Activated naive CD4-positive, alpha-beta T cell treated with anti-CD3 and anti-CD28 coated beads for 36 hours (primary cell): ENCODE measurements at places on chromosomes 3 and 15. TPM values are rescaled to one million over a fixed set of nuclear protein-coding genes. Genes with fewer than 3 reads are reported as not detected.

- no peaks in the 10 kb centered on the region for H3K36me3 ChIP-seq
- no peak for DNase-seq
- no peak overlapping the region for H3K4me3 ChIP-seq
- no peak overlapping the region for H3K27ac ChIP-seq
- no peaks in the 10 kb centered on the region for H3K4me1 ChIP-seq
- H3K27me3 ChIP-seq, result no peaks in the 10 kb centered on the region
These were observed 36.9 kb upstream of the LACTB start for GRCh38 chr15:63084806-63085205.

DNA sequence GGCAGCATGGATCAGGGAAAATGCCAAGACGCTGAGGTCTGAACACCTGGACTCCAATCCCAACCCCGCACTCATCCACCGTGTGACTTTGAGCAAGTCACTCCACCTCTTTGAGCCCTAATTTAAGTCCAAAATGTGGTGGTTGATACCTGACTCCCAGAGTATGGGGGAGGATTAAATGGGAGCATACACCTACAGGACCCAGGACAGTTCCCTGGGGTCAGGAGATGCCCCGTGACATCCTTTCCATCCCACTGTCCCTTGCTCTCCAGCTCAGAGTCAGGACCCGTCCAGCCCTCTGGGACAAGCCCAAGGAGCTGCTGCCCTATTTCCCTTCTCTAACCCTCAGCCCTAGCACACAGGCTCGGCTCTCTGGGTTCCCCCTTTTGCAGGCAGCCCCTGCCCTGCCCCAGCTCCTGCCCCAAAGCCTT, 276.4 kb downstream of the XXYLT1 start:
- no peaks in the 10 kb centered on the region for H3K4me1 ChIP-seq
- H3K27ac ChIP-seq, result no peak overlapping the region
- no peaks in the 10 kb centered on the region for H3K27me3 ChIP-seq
- DNase-seq, result no peak

DNA sequence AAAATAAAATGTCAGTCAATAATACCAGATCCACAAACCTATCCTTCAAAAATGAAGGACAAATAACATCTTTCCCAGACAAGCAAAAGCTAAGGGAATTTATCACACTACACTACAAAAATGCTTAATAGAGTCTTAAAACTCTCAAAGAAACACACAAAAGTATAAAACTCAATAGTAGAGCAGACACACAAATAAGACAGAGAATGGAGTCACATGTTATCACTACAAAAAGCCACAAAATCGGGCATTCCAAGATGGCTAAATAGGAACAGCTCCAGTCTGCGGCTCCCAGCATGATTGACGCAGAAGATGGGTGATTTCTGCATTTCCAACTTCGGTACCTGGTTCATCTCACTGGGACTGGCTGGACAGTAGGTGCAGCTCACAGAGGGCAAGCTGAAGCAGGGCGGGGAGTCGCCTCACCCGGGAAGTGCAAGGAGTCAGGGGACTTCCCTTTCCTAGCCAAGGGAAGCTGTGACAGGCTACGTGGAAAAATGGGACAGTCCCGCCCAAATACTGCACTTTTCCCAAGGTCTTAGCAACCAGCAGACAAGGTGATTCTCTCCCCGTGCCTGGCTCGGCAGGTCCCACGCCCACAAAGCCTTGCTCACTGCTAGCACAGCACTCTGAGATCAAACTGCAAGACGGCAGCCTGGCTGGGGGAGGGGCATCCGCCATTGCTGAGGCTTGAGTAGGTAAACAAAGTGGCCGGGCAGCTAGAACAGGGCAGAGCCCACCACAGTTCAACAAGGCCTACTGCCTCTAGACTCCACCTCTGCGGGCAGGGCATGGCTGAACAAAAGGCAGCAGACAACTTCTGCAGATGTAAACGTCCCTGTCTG, 46.3 kb downstream of the SENP7 start:
- peaks cover 13% of the 10 kb centered on the region for H3K36me3 ChIP-seq
- H3K4me1 ChIP-seq, result peaks cover 57% of the 10 kb centered on the region
- H3K4me3 ChIP-seq, result peak overlapping the region; percentile 71
- H3K27me3 ChIP-seq, result no peaks in the 10 kb centered on the region
- peak overlapping the region; percentile 88 for H3K27ac ChIP-seq

GRCh38 chr3:102810937-102811336, 376.1 kb downstream of the ZPLD1 start:
- no peaks in the 10 kb centered on the region for H3K27me3 ChIP-seq
- H3K27ac ChIP-seq, result no peak overlapping the region
- no peak overlapping the region for H3K4me3 ChIP-seq
- no peak for DNase-seq
- H3K4me1 ChIP-seq, result no peaks in the 10 kb centered on the region
- no peaks in the 10 kb centered on the region for H3K36me3 ChIP-seq

DNA sequence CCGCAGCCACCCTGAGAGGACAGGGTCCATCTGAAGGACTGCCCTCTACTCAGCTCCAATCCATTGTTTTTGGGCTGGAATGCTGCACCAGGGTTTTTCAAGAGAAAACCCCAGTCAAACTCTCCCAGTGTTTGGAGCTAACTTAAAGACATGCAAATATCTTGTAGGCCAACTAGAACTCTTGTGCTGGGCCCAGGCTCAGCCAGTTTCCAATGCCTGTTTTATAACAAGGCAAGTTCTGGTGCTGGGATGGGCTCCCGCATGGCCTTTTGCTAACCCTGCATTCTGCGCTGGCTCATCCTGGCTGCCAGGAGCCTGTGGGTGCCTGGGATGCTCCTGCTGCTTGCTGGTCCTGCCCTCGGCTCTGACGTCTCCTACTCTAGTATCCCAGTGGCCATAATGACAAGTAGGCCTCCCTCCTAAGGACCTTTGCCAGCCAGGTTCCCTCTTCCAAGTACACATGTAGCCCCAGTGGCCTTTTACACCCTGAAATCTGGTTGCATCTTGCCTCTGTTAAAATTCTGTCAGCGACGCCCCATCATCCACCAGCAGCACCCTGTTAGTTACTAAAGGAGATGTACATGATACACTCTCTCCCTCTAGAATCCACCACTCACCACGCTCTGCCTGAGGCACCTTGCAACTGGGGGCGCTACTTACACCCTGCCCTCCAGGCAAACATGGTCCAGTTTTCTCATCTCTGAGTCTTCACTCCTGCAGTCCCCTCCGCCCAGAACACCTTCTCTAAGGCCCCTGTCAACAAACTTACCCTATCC, 30.5 kb upstream of the RAB6B start:
- no peaks in the 10 kb centered on the region for H3K36me3 ChIP-seq
- H3K4me1 ChIP-seq, result peaks cover 6% of the 10 kb centered on the region
- no peak for DNase-seq
- H3K27me3 ChIP-seq, result peaks cover 2% of the 10 kb centered on the region

- H3K4me1 ChIP-seq, result no peaks in the 10 kb centered on the region
- H3K4me3 ChIP-seq, result no peak overlapping the region
- no peak for DNase-seq
These were observed 9.4 kb downstream of the NMNAT3 start for GRCh38 chr3:139668332-139668731.

GRCh38 chr3:129120254-129121004, 1.2 kb downstream of the RAB43 start:
- H3K27ac ChIP-seq, result peak overlapping the region; percentile 99
- H3K27me3 ChIP-seq, result no peaks in the 10 kb centered on the region
- peaks cover 46% of the 10 kb centered on the region for H3K4me1 ChIP-seq
- DNase-seq, result peak; percentile 98
- peak overlapping the region; percentile 94 for H3K4me3 ChIP-seq

- peak overlapping the region; percentile 72 for H3K27ac ChIP-seq
- peak overlapping the region; percentile 17 for H3K4me3 ChIP-seq
- peaks cover 71% of the 10 kb centered on the region for H3K4me1 ChIP-seq
- no peaks in the 10 kb centered on the region for H3K27me3 ChIP-seq
- DNase-seq, result peak; percentile 70
These were observed 309.1 kb upstream of the ICE2 start for GRCh38 chr15:60787837-60788691.

DNA sequence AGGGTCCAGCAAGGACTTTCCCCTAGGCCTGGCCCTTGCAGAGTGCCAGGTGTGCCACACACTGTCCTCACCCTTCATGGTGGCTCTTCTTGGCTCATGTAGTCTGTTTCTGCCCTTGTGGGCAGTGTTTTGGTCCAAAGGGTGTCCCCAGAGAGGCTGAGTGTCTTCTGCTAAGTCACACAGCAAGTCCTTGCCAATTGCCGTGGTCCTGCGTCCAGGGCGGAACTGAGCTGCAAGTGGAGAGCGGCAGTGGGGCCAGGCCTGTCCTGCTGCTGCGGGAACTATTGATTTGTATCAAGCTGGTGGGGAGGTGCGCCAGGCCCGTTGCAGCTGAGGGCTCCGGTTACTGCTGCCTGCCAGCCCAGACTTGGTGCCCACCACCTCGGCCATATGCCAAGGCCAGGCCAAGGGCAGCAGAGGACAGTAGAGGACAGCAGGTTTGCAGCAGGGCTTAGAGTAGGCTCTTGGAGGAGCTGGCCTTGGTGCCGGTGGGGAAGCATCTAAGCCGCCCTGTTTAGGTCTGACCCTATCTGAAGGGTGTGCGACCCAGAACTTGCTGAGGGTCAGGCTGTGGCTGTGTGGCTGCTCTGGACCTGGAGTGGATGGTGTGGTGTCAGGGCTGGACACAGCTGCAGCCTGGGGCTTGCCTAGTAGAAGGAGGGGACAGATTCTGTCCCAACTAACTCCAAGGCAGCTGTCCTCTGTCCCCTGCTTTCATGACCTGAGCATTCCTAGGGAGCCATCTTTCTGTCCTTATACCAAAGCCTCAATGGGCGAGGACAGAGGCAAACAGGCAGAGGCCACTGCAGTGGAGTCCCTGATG, 4.5 kb downstream of the AMIGO3 start:
- H3K27ac ChIP-seq, result no peak overlapping the region
- no peaks in the 10 kb centered on the region for H3K27me3 ChIP-seq
- H3K4me3 ChIP-seq, result no peak overlapping the region

GRCh38 chr3:40476478-40477470, at the start of gene ZNF619:
Gene ZNF619, plus strand, starts transcription at chr3:40477122. Its CDS starts 858 bp downstream, at chr3:40477980.
- H3K27ac ChIP-seq, result peak within 1 kb of the TSS; percentile 54
- peak within 1 kb of the TSS; percentile 84 for H3K4me3 ChIP-seq
- DNase-seq, result peak; percentile 55
- H3K27me3 ChIP-seq, result no peaks in the 10 kb centered on the region
- peaks cover 6% of the 10 kb centered on the region for H3K36me3 ChIP-seq
- H3K4me1 ChIP-seq, result peaks cover 10% of the 10 kb centered on the region

DNA sequence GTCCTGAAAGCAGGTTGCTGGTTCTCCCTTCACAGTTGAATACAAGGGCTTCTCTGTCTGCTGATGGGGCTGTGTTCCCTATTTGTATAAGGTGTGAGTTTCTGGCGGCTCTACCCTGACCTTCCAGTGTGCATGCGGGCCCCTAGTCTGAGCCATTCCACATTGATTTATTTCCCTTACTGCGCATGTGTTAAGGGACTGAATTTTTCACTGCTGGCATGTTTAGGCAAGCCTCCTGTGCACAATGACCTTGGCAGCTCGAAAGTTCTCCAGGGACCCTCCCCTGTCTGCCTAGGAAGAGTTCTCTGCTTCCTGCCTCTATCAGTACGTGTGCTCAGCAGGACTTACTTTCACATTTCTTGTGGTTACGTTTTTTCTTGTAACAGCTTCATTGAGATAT, 11.4 kb downstream of the TRAK1 start:
- no peaks in the 10 kb centered on the region for H3K27me3 ChIP-seq
- H3K27ac ChIP-seq, result no peak overlapping the region
- no peak for DNase-seq
- H3K4me1 ChIP-seq, result peaks cover 2% of the 10 kb centered on the region
- peaks cover 6% of the 10 kb centered on the region for H3K36me3 ChIP-seq

DNA sequence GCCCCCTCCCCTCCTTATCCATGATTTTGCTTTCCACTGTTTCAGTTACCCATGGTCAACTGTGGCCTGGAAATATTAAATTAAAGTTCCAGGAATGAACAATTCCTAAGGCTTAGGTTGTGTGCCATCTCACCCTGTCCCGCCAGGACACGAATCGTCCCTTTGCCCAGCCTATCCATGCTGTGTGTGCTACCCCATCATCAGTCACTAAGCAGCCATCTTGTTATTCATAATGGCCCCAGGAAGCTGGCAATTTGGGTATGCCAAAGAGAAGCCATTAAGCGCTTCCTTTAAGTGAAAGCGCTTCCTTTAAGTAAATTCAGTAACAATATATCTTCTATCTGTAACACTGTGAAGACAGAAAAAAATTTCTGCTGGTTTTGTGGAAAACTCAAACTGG, 49.2 kb upstream of the LDHAL6B start:
- no peak overlapping the region for H3K27ac ChIP-seq
- no peaks in the 10 kb centered on the region for H3K4me1 ChIP-seq
- H3K36me3 ChIP-seq, result no peaks in the 10 kb centered on the region
- no peak for DNase-seq
- H3K4me3 ChIP-seq, result no peak overlapping the region
- no peaks in the 10 kb centered on the region for H3K27me3 ChIP-seq

GRCh38 chr3:27556887-27557286, 72.7 kb upstream of the SLC4A7 start:
- no peak for DNase-seq
- H3K27ac ChIP-seq, result no peak overlapping the region
- H3K27me3 ChIP-seq, result no peaks in the 10 kb centered on the region
- H3K36me3 ChIP-seq, result no peaks in the 10 kb centered on the region
- no peaks in the 10 kb centered on the region for H3K4me1 ChIP-seq

GRCh38 chr15:63495343-63495742, 9.1 kb upstream of the USP3 start:
- H3K36me3 ChIP-seq, result no peaks in the 10 kb centered on the region
- no peaks in the 10 kb centered on the region for H3K27me3 ChIP-seq
- H3K4me3 ChIP-seq, result no peak overlapping the region
- no peak overlapping the region for H3K27ac ChIP-seq
- H3K4me1 ChIP-seq, result peaks cover 73% of the 10 kb centered on the region

DNA sequence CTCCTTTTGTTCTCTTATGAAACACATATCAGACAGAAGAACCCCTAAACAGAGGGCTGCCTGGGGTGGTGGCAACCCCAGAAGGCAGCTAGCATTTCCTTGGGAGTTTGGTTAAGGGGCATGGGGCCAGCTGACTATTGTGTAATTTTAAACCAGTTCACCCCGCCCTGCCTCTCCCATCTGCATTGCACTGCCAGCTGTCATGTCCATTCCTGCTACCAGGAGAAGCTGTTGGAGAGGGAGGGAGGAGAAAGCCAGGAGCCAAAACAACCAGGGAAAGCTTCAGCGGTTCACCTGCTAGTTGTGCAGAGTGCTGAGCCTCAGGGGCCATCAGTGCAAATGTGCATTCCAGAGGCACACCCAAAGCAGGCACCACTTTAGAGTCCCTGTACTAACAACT, 47.6 kb upstream of the ATP1B3 start:
- H3K36me3 ChIP-seq, result no peaks in the 10 kb centered on the region
- H3K4me1 ChIP-seq, result no peaks in the 10 kb centered on the region
- no peaks in the 10 kb centered on the region for H3K27me3 ChIP-seq
- no peak overlapping the region for H3K4me3 ChIP-seq
- no peak overlapping the region for H3K27ac ChIP-seq

- H3K27me3 ChIP-seq, result peaks cover 71% of the 10 kb centered on the region
- no peaks in the 10 kb centered on the region for H3K36me3 ChIP-seq
- no peak for DNase-seq
- no peak within 1 kb of the TSS for H3K27ac ChIP-seq
These were observed at the start of gene TNFAIP8L3 for GRCh38 chr15:51094606-51095569. Gene TNFAIP8L3, minus strand, starts transcription at chr15:51094906. Its CDS starts 311 bp downstream, at chr15:51094595.

The SCAANT1 gene
- total RNA-seq, result not detected

The LMAN1L gene
- total RNA-seq, result not detected

The FBXL2 gene
- not detected for total RNA-seq

The REC114 gene
- total RNA-seq, result not detected

The BDH1 gene
- total RNA-seq, result 70.7 TPM

The RASGRF1 gene
- total RNA-seq, result not detected

The MRPS22 gene
- 69.1 TPM for total RNA-seq

The THAP10 gene
- not detected for total RNA-seq

The ANKRD63 gene
- total RNA-seq, result not detected

The MCTP2 gene
- total RNA-seq, result 35.1 TPM

The FILIP1L gene
- total RNA-seq, result 0.24 TPM
